Bronchus fibroblast of lung (primary cell): ENCODE measurements at places on chromosomes 11 and 22. TPM values are rescaled to one million over a fixed set of nuclear protein-coding genes. Genes with fewer than 3 reads are reported as not detected.

Gene C11orf87
- total RNA-seq: not detected in 2 replicates

Gene MADD
- total RNA-seq: 13.3 and 16.6 TPM in 2 replicates

Gene NAV2
- total RNA-seq: 11.6 and 14.3 TPM in 2 replicates

Gene ALX4
- not detected in 2 replicates for total RNA-seq

Gene CNGA4
- total RNA-seq: not detected in 2 replicates
